AG20443 (cell line): ENCODE measurements at places on chromosomes 5 and 9.
A peak's percentile ranks its signal among the peaks of the same experiment; 100 is the strongest.

- DNase-seq: no peak
Measured at GRCh38 chr5:7087719-7088297, 308.1 kb upstream of the ADCY2 start.

DNA sequence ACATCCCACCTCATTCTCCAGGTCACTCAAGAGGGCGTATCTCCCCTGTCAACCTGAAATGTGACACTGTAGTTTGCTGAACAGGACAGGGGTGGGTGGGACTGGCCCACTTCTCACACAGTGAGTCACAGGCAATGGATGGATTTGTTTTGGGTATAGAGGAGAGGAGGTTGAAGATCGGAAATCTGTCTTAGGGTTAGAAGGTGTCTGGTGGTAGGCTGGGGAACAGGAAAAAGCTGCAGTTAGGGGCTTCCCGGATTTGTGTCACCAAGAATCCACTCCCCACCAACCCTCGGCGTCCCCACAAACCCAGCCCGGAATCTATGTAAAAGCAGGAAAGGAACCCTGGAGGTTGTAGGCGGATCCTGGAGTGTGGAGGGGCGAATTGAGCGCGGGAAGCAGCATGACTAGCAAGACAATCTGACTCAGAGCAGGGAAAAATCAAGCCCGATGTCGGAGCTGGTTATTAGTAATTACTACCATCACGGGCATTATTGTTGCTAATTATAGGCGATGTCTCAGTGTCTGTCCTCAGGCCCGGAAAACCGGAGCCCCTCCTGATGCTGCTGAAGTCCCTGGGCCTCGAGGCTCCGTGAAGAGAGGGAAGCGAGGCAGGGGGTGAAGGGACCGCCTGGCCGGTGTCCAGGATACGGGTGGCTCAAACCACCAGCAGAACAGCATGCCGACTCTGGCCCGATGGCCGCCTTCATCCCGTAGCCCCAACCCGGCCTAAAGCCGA is 1.7 kb upstream of the IRX1 start:
- peak; percentile 74 for DNase-seq

DNA sequence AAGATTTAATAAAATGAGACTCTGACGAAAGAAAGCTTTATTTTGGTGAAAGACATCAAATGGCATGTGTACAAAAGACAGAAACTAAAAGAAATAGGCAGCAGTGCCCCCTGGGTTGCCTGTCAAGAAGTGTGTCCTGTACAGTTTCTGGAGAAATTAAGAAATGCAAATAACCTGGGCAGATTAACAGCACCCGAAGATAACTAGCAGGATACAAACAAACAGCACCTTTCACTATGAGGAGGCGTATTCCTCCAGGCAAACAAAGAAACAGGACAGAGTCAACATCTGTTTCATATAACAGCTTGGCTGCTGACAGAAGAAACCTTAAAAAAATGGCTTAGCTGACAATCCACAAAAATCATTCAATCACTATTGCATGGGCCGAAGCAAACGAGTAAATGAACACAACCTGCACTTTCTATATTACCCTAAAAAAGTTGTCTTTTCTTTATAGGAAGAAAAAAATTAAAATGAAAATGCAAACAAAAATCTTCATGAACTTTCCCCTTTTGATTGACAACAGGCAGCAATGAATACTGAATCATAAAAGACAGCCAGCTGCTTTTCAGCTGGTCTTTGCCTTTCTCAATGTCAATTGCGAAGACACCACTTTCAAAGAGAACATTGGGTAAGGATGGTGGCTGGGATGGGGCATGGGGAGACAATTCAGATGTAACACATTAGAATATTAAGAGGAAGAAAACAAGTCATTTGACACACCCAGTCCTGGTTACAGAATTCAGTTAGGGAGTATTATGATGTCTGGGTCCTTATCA is 162.1 kb downstream of the ARL15 start:
- DNase-seq: peak; percentile 24

DNA sequence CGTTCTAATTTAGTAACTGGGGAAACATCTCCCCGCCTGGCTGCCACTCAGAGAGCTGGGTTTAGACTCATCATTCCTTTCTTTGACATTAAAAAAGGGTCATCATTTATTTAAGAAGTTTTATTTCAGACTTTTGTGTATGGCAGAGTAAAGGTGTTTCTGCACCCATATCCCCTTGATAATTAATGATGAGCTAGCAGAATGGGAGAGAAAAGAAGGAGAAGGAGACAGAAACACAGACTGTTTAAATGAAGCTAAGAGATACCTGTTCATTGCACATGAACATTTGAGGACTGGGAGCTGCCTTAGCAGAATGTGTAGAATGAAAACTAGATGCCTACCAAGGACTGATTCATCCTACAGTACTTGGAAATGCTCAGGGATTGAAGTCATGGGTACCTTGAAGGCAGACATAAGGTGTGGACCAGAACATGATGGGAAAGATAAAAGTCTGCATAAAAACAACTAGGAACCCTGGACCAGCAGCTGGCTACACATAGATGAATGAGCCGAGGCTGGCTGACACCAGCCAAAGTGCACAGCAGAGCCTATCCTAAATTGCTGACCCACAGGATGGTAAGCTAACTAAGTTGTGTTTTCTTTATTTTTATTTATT is 48.3 kb upstream of the SPATA31C2 start:
- DNase-seq: no peak

DNA sequence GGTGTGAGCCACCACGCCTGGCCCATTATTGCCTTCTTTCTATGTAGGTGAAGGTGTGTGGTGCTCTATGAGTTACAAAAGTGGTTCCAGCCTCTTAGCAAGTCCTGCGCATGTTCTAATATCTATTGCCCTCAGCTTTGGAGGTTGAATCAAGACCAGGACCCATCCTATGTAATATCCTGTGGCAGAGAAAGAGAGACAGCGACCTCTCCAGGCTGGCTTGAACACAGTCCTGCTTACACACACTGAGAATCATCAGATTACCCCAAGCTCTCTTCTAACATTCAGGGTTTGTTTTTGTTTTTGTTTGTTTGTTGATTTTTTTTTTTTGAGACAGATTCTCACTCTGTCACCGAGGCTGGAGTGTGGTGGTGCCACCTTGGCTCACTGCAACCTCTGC is 94.7 kb upstream of the OSMR start:
- DNase-seq: no peak

GRCh38 chr5:7873216-7873615 is 4.3 kb downstream of the MTRR start:
- no peak for DNase-seq

GRCh38 chr9:75589497-75589896 is 301.0 kb upstream of the PCSK5 start:
- DNase-seq: no peak

GRCh38 chr5:143806579-143806978 is 5.4 kb upstream of the HMHB1 start:
- DNase-seq: no peak

DNA sequence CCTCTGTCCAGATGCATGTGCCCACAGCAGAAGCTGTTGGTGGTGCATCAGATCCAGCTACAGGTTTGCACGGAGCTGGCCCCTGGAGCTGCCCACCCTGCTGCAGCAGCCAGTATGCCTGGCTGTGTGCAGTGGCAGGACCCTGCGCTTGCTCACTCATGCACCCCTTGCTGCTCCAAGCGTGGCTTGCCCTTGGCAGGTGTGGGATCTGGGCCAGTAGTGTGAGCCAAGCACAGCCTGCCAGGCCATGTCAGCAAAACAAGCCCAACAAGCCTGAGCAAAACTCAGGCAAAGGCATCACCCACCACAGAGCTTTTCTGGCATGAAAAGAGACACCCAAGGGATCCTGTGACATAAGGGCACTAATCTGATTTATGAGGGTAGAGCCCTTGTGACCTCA is 18.3 kb upstream of the ECPAS start:
- DNase-seq: no peak
